Body of pancreas (tissue), 4 donors: ENCODE measurements at places on chromosomes 12 and 14. TPM values are rescaled to one million over a fixed set of nuclear protein-coding genes. Genes with fewer than 3 reads are reported as not detected.

Gene WSCD2
- 0.26 TPM for total RNA-seq

DNA sequence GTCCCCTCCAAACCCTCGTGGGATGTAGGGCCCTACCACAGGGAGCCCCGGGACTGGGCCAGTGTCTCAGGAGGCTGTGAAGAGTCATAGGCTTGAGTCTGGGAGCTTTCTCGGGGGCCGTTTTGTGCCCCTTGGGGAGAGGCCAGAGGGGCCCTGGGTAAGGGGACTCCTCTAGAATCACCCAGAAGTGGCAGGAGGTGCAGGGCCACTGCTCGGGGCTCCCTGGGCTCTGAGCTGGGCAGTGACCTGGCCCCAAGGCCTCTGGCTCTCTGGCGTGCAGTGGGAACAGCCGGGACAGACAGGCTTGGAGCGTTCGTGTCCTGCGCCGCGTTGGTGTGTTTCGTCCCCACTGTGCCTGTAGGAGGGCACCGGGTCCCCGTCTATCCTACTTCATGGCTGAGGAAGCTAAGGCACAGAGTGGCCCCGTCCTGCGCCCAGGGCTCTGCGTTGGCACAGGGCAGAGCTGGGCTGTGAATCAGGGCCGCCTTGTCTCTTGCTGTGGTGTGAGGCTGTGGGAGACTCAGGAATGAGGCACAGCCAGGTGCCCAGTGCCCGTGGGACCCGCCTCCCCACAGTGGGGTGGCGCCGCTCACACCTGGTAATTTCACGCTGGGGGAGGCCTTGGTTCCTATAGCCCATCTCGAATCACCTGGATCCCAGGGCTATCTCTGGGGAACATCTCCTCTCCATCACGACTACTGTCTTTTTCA is 23.8 kb upstream of the KIF26A start:
- H3K27me3 ChIP-seq: no peaks in the 10 kb centered on the region
- no peak for DNase-seq
- peaks cover 23% of the 10 kb centered on the region for H3K4me1 ChIP-seq
- H3K27ac ChIP-seq: no peak overlapping the region
- no peak overlapping the region for H3K4me3 ChIP-seq

- no peak overlapping the region for H3K4me3 ChIP-seq
- peaks cover 39% of the 10 kb centered on the region for H3K4me1 ChIP-seq
- H3K27ac ChIP-seq: no peak overlapping the region
- no peak for DNase-seq
- H3K27me3 ChIP-seq: peaks cover 5% of the 10 kb centered on the region
These were observed 6.0 kb upstream of the SIX1 start for GRCh38 chr14:60655119-60655897.

DNA sequence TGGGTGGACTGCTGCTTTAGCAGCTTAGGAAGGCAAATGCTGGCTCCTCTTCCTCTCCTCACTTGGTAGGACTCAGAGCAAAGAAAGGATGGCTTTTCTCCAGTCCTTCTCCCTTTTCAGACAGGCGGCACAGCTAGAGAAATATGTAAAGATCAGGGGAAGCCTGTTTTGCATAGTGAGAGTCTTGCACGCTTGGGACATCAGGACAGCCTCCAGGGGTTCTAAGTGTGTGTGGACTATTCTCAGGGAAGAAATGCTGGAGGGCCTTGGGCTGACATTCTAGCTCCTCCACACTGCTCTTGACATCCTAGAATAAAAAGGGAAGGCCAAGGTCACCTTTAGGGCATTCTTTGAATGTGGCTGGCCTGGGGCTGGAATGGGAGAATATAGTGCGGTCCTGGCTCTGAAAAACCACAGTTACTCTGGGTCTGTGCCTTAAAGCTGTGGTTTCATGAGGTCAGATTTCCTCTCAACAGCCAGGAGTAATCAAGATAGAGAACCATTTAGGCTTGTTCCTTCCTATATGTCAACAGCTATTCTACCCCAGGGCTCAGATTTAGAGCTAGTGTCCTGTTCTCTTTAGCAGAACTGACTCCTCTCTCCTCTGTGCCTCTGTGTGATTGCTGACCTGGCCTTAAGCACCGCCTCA is 24.3 kb downstream of the CMA1 start:
- no peaks in the 10 kb centered on the region for H3K36me3 ChIP-seq
- DNase-seq: no peak
- H3K4me1 ChIP-seq: no peaks in the 10 kb centered on the region

DNA sequence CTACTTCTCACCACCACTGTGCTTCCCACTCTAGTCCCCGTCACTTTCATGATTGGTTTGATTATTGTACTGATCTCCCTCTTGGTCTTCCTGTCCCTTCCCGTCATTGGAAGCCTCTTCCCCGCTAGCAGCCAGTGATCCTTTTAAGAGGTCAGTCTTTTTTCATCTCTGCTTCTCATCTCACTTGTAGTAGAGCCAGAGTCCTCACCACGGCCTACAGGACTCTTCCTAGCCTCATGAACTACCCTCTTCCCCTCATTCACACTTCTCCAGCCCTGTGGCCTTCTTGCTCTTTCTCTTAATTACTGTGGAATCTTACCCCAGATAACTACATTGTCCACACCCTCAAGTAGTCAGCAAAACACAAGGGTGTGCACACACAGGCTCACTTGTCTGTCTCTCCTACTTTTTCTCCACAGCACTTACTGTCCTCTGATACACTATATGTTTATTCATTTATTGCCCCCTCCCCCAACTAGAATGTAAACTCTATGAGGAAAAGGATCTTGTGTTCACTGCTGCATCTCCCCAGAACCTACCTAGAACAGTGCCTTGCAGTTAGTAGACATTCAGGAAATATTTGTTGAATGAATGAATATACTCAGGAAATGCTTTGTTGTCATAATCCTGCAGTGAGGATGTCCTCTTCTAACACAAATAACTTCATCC is 66.3 kb downstream of the CKB start:
- no peaks in the 10 kb centered on the region for H3K27me3 ChIP-seq
- no peak overlapping the region for H3K4me3 ChIP-seq
- H3K27ac ChIP-seq: no peak overlapping the region
- no peaks in the 10 kb centered on the region for H3K36me3 ChIP-seq
- peaks cover 18% of the 10 kb centered on the region for H3K4me1 ChIP-seq

- DNase-seq: no peak
- H3K4me3 ChIP-seq: no peak overlapping the region
- no peaks in the 10 kb centered on the region for H3K4me1 ChIP-seq
These were observed 102.3 kb upstream of the CPSF6 start for GRCh38 chr12:69136931-69137613.

- H3K4me1 ChIP-seq: peaks cover 24% of the 10 kb centered on the region
- DNase-seq: no peak
- no peaks in the 10 kb centered on the region for H3K36me3 ChIP-seq
- no peak overlapping the region for H3K27ac ChIP-seq
These were observed 97.6 kb upstream of the SLC38A2 start for GRCh38 chr12:46470036-46470627.

Gene CLEC2D
- total RNA-seq: 7.5 TPM

DNA sequence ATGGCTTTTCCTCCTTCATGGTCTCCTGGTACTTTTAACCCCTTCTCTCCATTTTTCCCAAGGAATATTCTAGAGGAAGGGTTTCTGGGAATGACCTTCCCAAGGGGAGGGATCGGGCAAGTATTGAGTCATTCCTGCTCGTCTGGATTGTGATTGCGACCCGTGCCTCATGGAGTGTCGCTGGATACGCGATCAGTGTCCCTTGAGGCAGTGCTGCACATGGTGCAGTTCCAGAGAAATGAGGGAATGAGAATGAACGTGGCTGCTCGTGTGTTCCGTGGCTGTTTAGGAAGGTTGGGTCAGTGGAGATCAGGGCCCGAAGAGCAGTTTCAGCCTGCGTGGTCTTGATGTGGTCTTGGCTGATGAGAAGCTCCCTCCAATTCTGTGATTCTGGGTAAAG is 234.4 kb downstream of the CACNA1C start:
- H3K4me3 ChIP-seq: no peak overlapping the region
- no peaks in the 10 kb centered on the region for H3K36me3 ChIP-seq
- no peaks in the 10 kb centered on the region for H3K4me1 ChIP-seq
- no peaks in the 10 kb centered on the region for H3K27me3 ChIP-seq
